ENCODE measurements at places on chromosomes 11 and 22.

GRCh38 chr11:2531987-2532703 lies 87.3 kb downstream of the KCNQ1 start:
- no peak for DNase-seq

DNA sequence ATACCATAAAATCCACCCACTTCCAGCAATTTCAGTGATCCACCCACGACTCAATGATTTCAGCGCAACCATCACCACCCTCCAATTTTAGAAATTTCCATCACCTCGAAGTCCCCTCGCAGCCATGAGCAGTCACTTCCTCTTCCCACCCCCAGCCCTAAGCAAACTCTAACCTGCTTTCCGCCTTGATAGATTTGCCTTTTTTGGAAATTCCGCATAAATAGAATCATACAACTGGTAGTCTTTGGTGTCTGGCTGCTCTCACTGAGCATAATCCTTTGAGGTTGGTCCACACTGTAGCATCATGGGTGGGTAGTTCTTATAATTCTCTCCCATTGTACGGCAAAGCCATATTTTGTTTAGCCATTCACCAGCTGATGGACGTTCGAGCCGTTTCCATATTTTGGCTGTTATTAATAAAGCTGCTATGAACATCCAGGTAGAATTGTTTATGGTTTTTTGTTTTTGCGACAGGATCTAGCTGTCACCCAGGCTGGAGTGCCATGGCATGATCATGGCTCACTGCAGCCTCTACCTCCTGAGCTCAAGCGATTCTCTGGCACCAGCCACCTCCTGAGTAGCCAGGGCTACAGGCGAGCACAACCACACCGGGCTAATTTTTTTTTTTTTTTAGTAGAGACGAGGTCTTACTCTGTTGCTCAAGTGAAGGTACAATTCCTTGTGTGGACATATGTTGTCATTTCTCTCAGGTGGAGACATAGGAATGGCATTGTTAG lies 16.0 kb downstream of the PIM3 start:
- DNase-seq = peak; percentile 49

DNA sequence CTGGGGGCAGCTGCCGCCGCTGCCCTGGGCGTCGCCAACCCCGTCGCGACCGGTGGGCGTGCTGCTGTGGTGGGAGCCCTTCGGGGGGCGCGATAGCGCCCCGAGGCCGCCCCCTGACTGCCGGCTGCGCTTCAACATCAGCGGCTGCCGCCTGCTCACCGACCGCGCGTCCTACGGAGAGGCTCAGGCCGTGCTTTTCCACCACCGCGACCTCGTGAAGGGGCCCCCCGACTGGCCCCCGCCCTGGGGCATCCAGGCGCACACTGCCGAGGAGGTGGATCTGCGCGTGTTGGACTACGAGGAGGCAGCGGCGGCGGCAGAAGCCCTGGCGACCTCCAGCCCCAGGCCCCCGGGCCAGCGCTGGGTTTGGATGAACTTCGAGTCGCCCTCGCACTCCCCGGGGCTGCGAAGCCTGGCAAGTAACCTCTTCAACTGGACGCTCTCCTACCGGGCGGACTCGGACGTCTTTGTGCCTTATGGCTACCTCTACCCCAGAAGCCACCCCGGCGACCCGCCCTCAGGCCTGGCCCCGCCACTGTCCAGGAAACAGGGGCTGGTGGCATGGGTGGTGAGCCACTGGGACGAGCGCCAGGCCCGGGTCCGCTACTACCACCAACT lies 1.0 kb downstream of the FUT4 start:
- no peak for DNase-seq

- DNase-seq = no peak
These were observed 967 bp upstream of the GALNT18 start for GRCh38 chr11:11622772-11623171.

GRCh38 chr11:33773404-33773986 lies 825 bp downstream of the FBXO3 start:
- DNase-seq = peak; percentile 55

DNA sequence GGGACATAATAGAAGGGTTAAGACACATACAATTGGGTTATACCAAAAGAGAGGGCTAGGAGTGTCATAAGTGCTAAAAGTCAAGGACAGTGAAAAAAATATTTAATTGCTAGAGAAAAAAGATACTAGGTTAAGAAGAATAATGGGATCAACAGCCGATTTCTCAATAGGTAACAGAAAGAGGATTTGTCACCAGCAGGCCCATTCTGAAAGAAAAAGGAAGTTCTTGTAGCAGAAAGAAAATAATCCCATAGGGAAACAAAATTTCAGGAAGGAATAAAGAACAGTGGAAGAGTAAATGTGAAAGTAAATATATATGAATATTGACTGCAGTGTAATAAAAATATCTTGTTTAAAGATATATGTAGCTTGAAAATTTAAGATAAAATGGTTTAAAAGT lies 43.3 kb upstream of the ADORA2A start:
- no peak for DNase-seq

GRCh38 chr22:24588381-24588756 lies 4.5 kb downstream of the LRRC75B start:
- DNase-seq = no peak

- no peak for DNase-seq
These were observed 12.8 kb upstream of the CAVIN3 start for GRCh38 chr11:6333095-6333494.

- DNase-seq = no peak
These were observed 26.9 kb downstream of the RASD2 start for GRCh38 chr22:35567351-35568141.

GRCh38 chr11:44860346-44860745 lies 90.3 kb downstream of the TP53I11 start:
- DNase-seq = no peak

GRCh38 chr11:112321501-112322172 lies 61.0 kb upstream of the PLET1 start:
- DNase-seq = peak; percentile 17
